HS-27A (cell line): ENCODE measurements at places on chromosomes 4 and X.
A peak's percentile ranks its signal among the peaks of the same experiment; 100 is the strongest.

- DNase-seq = no peak
Measured at GRCh38 chr4:78099058-78099457, 41.9 kb downstream of the FRAS1 start.

- DNase-seq = no peak
Measured at GRCh38 chr4:17218786-17219185, 293.1 kb downstream of the QDPR start.

- no peak for DNase-seq
Measured at GRCh38 chr4:70651864-70652506, 14.3 kb downstream of the JCHAIN start.

DNA sequence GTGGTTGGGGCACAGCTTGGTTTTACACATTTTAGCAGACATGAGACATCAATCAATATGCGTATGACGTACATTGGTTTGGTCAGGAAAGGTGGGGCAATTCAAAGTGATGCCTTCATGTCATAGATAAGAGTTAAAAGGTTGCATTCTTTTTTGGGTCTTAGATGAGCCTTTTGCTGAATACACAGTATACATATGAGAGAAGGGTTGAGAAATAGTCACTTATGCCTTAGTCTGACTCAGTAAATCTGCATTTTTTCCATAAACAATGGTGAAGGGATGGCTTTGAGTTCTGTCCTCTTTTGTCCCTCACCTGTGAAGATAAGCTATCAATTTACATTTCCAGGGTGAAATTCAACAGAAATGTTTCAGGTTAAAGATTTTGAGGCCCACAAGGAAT is 43.9 kb upstream of the UGT2B15 start:
- no peak for DNase-seq

DNA sequence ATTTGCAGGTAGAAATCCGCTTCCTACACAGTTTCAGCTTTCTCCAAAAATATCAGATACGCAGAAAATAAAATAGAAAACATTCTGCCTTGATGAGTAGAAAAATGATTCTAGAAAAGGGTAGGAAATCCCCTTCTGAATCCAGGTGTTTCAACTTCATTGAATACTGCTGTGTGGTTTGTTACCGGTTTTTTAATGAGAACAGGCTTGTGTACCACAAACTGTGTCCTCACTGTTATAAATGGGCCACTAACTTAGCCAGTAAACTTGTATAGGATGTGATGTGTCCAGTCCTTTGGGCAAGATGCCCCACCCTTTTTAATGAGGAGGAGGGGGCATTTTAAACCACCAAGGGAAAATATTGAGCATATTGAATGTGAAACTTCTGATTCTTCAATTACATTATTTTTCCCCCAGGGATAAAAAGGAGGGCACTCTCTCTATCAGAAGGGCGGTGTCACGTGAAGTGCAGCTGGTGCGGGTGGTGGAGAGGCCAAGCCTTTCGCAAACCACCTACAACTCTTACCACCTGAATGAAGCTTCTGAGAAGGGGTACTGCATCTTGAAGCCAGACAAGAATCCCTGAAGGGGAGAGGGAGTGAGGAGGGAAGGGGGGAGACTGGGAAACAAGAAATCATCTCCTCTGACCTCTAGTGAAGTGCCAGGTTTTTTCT is 4.5 kb downstream of the CXXC4 start:
- no peak for DNase-seq

- no peak for DNase-seq
Measured at GRCh38 chr4:71251261-71251660, 87.6 kb upstream of the SLC4A4 start.

DNA sequence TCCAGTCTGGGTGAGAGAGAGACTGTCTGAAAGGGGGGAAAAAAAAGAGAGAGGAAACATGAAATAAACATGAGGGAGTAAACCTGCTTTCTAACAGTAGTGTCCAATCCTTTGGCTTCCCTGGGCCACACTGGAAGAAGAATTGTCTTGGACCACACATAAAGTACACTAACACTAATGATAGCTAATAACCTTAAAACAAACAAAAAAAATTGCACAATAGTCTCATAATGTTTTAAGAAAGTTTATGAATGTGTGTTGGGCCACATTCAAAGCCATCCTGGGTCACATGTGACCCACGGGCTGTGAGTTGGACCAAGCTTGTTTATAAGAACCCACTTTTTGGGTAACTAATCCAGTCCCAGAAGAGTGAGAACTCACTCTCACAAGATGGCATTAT is 30.3 kb downstream of the PDS5A start:
- no peak for DNase-seq

DNA sequence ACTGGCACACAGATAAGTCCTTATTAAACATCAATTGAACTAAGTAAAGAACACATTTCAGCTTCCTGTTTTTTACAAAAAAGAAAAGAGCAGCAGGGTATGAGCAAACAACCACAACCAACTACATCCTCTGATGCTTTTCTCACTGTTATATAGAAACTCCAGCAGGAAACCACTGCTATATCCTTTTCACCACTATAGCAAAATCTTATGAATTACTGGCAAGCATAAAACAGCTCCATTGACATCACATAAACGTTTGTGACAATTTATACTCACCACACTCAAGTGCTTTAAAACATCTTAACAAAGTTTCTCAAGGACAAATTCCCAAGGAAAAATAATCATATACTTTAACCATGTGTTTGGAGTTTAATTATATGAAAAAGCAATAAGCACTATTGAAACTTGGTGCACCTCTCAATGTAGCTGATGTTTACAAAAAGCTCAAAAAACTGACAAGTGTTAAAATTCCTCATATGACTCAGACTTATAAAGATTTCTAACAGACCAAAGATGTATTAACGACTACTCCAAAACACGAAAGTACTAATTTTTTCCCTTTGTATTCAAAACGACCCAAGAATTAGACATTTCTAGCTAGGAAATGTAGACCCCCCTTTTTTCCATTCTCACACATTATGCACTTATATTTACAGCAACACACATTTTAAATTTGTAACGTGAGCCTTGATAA is 12.9 kb downstream of the GPRIN3 start:
- no peak for DNase-seq

- DNase-seq = no peak
Measured at GRCh38 chr4:84647312-84647884, 64.5 kb downstream of the CDS1 start.

DNA sequence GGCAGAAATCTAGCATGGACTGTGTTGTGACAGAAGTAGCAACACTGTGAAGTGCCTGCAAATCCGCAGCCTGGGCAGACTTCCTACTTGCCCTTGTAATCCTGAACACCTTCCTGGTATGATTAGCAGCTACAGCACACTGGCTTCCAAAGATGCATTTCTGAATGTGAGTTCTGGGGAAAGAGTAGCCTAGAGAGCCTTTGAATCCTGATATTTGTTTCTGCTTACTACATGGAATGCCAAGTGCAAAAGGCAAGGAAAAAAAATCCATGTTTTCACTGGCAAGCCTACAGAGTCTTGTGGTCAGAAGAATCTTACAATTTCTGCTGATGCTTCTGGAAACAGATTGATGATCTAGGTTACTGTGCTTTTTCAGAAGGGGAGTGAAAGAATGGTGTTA is 223.7 kb downstream of the COL25A1 start:
- DNase-seq = peak; percentile 68
